Activated T-cell treated with anti-CD3 and anti-CD28 coated beads, Interleukin-2, amount 50 U/mL, for 4 hours (primary cell): ENCODE measurements at places on chromosomes 11 and 22. TPM values are rescaled to one million over a fixed set of nuclear protein-coding genes. Genes with fewer than 3 reads are reported as not detected.

GRCh38 chr22:33897448-33897835 lies 22.8 kb downstream of the LARGE1 start:
- DNase-seq, result no peak

DNA sequence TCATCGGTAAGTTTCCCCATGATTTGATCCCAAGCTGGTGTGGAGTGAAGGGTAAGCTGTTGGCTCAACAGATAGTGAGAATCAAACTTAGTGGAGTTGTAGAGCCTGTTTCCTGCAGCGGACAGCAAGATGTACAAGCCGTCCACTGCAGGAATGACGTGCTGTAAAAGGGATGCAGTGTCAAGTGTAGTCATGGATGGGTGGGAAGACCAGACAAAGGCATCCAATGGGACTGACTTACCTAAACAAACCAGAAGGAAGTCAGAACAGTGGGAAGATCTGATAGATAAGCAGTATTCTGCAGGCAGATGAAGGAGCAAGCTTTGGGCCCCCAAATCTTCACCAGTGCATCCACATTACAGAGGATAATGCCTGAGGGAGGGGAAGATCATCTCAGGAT lies 8.8 kb downstream of the ZBTB16 start:
- DNase-seq, result no peak

P2RX6 gene
- total RNA-seq, result not detected

TRIM29 gene
- not detected for total RNA-seq

PRR5L gene
- total RNA-seq, result 5.1 TPM

DNA sequence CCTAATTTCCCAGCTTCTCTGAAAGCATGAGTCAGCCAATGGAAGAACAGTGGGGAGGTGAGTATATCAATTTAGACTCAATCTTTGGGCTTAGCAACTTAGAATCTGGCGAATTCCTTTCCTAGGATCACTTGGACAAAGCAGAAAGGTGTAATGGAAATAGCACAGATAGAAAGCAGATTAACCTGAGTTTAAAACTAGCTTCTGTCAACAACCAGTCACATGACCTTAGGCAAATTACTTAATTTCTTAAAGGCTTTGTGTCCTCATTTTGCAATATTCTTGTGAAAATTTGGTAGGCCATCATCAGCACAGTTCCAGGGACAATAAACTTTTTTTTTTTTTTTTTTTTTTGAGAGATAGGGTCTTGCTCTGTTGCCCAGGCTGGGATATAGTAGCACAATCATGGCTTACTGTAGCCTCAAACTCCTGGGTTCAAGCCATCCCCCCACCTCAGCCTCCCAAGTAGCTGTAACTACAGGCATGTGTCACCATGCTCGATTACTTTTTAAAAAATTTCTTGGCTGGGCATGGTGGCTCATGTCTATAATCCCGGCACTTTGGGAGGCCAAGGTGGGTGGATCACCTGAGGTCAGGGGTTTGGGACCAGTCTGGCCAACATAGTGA lies 40.8 kb upstream of the PCF11 start:
- no peak for DNase-seq
